Thymus (tissue), 14 donors: ENCODE measurements at places on chromosomes 12 and 14.

DNA sequence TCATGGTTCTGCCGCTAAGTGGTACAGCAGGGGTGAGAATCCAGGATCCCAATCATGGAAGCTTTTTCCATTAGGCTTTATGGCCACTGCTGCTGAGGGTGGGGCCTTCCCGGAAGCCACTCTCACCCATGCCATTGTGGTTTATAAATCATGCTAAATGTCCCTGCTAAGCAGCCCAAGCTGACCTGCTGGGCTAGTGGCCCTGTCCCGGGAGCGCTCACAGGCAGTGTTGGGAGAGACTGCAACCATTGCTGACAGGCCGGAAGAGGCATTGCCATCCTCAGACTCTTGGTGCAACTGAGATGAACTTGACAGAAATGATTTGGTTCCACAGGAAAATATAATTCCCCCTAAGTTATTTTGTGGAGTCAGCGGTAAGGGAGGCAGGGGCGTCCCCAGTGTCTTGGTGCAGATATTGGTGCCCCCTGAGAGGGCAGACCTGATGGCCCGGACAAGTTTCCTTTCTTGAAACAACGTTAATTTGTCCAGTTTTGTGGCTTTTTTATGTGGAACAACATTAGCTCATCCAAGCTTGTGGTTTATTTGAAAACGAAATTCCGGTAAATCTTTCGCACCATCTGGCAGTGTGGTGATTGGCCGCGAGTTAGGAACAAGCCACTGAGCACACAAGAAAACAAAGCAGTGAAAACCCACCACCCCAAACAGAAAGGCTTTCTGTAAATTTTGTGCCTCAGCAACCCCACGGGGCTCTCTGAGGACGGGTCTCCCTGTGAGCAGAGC, 82.3 kb downstream of the SSPN start:
- DNase-seq, result no peak

DNA sequence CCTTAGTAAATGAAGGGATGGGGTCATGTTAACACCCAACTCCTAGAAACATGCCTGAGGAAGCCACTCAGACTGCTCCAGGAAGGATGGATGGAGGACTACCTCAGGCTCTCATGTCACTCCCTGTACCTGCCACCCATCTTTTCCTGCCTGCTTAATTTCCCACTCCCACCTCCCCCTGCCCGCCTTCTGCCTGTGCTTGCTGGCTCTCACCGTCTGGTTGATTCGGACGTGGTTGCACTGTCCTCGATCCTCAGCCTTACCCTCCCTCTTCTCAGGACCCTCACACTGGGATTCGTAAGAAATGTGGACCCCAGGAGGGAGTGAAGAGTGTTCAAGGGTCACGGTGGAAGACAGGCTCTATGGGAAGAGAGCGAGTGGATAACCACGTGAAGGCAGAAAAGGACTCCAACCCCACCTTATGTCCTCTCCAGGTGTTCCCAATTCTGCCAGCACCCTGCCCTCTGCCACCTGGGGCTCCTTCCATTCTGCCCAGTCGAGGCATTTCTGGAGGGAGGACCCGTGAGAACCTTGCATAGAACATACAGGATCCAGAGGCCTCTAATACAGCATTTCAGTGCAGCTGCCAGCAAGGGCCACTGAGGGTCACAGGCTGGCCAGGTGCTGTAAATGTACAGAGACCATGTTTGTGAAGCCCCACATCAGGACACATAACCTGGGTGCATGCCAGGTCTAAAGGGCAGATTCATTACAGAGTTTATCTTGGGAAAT, 12.9 kb downstream of the ITGB7 start:
- DNase-seq, result no peak

GRCh38 chr14:100498068-100498467, 89.1 kb downstream of the BEGAIN start:
- DNase-seq, result no peak

GRCh38 chr12:38872561-38872960, 32.8 kb downstream of the CPNE8 start:
- no peak for DNase-seq

GRCh38 chr14:50015716-50016115, 100.7 kb downstream of the VCPKMT start:
- no peak for DNase-seq

- no peak for DNase-seq
These were observed 137.5 kb upstream of the KRAS start for GRCh38 chr12:25388183-25388582.
